Occipital lobe (tissue), 3 donors: ENCODE measurements at places on chromosomes 4 and X.

DNA sequence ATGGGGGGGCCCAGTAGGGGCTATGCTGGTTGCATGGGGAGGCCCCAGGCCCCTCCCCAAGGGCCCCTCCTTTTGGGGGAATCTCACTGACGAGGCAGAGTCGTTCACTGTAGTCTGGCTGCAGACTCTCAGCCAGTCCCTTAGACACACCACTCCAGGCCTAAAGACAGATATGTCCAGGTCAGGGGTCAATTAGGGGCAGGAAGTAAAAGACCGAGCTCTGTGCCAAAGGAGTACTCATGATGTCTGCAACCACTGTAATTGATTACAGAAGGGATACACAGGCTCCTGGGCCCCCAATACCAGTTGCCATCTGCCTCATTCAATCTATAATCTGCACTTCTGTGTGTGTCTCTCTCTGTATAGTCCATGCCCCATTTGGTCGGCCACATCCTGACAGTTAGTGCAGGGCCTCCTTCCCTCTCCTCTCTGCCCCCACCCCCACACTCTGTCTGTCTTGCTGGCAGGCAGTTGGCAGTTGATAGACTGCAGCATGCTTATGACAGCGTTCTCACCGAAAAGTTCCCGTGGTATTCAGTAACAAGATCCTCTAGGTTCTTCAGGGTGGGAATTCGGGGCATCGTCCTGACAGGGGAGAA, 1.3 kb upstream of the CXorf65 start:
- no peak for DNase-seq

GRCh38 chr4:7171191-7171900, 21.0 kb upstream of the SORCS2 start:
- DNase-seq, result no peak

DNA sequence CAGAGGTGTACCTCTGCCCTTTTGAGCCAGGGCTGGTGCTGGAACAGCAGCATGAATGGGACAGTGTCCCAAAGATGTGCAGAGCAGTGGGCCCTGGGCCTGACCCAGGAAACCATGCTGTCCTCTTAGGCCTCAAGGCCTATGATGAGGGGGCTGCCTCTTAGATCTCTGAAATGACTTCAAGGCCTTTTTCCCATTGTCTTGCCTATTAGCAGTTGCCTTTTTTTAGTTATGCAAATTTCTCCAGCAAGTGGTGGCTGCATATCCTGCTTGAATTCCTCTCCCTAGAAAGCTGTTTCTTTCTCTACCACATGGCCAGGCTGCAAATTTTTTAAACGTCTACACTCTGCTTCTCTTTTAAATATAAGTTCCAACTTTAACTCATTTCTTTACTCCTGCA, 160.3 kb downstream of the CFAP299 start:
- DNase-seq, result no peak

- DNase-seq, result no peak
These were observed 279.1 kb downstream of the ANK2 start for GRCh38 chr4:113328514-113328913.

DNA sequence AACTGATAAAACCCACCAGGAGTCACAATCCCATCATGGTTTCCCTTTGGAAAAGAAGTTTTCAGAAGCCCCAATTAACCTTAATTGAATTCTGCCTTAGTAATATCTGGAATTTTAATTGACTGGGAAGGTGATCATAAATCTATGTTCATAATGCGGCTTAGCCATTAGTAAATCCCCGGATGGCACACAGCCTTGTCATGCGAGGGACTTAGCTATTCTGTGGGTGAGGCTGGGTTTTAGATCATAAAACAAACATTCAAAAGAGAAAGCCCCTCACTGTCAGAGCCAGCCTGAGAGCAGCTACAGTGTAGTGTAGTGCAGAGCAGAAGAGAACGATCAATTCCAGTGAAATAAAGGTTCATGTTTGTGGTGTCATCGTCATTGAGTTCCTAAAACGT, 124.0 kb upstream of the NOCT start:
- DNase-seq, result no peak

DNA sequence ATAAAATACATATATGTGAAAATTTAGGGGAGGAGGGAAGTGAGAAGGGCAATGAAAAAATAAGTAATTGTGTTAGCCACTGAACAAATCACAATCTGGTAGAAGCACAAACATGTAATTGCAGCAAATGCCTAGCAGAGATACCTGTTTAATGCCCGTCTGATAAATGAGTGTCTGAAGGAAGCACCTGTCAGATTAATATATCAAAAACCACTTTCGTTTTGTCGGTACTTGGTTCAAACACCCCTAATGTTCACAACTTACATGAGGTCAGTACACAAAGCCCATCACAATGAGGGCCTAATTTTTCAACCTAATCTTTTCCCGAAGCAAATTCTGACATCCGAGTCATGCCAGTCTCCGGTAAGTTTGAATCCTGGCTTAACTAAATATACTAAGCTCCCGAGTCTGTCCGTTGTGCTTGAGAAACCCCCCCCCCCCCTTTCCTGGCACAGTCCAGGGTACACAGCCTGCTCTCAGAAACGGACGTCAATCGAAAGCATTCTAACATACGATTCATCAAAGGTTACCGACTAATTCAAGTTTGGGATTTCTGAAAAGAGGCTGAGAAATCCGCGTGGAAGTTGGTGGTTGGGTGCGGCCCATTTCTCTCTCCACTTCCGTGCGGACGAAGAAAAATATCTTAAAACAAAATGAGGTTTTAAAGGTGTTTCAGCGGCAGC, 758 bp downstream of the SDAD1 start:
- DNase-seq, result no peak

DNA sequence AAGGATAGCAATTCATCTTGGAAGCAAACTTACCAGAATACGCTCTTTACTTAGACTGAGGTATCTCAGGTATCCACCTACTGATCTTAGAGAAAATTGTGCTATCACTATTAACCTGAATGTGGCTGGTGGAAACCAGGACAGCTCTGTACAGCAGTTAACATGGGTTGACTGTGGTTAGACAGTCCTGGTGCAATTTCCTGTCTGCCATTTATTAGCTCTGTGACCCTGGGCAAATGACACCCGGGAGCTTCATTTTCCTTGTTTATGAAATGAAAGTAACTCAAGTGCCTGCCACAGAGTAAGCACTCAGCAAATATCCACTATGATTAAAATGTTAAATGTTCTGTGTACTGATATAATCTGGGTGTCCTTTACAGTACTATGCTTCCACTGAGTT, 60.0 kb downstream of the SMC1A start:
- DNase-seq, result no peak

GRCh38 chr4:47612116-47613023, 127.3 kb downstream of the ATP10D start:
- no peak for DNase-seq

DNA sequence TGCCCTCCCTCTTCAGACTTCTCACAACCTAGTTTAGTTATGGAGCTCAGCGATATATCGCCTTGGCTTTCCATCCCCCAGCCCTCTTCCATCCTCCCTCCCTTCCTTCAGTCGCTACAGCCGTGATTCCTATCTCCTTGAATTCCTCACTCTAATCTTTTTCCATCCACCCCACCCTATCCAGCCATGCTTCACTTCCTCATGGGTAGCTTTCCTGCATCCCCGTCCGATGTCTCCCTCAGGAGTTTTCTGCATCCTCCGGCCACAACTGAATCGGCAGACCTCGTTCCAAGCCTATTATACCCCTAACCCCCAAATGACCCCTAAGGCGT, 456 bp downstream of the SNX12 start:
- no peak for DNase-seq

GRCh38 chr4:185722029-185722316, 90.0 kb downstream of the SORBS2 start:
- no peak for DNase-seq

GRCh38 chr4:123787512-123788080, 391.0 kb downstream of the SPRY1 start:
- DNase-seq, result no peak

GRCh38 chr4:122548452-122548851, 72.4 kb downstream of the IL21 start:
- DNase-seq, result no peak

DNA sequence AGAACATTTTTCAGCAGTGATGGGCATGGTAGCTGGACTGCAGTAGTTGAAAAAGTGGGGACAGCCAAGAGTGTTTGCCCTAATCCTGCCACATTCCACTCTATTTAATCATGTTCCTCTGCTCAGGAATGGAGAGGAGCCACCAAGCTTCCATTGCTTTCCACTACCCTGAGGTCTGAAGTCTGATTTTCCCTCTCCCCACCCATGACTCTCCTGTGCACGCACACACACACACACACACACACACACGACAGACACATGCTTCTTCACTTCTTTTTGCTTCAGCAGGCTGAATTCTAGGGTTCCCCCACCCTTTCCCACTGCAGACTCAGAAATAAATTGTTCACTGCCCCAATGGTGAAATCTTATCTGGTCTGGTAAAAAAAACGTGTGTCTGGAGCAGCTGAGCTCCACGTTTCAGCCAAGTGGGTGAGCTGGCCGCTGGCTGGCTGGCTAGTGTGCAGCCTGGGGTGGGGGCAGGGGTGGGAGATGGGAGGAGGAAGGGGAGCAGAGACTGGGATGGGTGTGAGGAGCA, 142.7 kb upstream of the NALF2 start:
- no peak for DNase-seq

DNA sequence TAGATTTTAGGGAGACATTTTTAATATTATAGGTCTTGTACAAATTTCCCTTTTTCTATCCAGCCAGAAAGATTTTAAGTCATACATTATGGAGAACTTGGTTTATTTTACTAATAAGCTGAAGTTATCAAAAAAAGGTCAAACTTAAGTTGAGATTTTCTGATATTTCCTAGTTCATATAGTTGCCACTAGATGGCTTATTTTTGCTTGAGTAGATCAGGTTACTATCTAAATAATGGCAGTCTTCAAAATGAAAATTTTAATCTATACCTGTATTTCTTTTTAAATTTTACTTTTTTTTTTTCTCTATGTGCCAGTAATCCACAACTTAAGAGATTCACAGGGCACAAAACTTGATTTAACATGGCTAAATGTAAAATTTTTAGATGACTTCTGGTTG, 52.3 kb downstream of the USP9X start:
- no peak for DNase-seq

GRCh38 chr4:187128222-187128621, 404.6 kb upstream of the FAT1 start:
- DNase-seq, result no peak

- no peak for DNase-seq
These were observed 357.0 kb upstream of the AADAT start for GRCh38 chr4:170446782-170447181.

GRCh38 chr4:985123-985830, 1.6 kb upstream of the IDUA start:
- DNase-seq, result no peak

- DNase-seq, result peak; percentile 55
These were observed 733 bp downstream of the FRYL start for GRCh38 chr4:48779095-48779997.

GRCh38 chr4:118888666-118889311, at the start of gene SYNPO2:
SYNPO2 (plus strand) TSS chr4:118888854; CDS start chr4:118889037, 183 bp downstream.
- DNase-seq, result peak; percentile 38

DNA sequence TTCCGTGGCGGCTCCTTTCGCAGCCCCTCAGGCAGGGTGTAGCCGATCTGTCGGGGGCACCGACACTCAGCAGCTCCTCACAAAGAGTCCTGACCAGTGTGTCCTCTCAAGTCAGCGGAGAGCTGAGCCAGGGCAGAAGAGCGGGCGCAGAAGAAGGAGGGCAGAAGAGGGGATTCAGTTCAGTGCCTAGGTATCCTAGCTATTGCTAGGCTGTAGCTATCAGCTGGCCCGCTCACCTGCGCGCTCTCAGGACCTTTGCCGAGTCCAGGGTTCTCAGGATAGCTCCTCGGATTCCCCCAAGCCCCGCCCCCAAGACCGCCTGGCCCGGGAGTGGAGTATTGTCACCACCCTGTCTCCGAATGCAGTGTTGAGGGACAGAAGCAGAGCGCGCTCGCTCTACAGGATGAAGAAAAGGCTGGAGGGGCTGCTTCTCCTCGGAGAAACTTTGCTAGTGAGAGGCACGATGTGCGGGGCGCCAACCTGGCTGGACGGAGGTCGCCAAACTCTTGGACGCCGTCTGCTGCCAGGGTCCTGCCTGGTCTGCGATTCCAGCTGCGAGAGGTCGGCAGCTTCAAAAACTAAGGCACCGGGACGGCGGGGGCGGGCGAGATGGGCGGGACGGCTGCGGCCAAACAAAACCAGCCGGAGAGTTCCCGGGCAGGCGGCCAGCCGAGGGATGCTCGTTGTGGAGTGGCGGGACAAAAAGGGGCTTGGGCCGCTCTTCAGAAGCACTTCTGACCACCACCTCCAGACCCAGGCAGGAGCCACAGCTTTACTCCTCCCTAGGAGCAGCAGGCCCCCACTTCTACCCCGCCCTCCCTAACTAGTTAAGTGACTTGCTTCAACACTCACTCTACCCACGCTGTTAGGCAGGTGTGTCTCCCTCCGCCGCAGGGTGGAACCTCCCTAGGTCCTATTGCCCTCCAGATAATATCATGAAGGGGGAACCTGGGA, at the start of gene XKRX:
TSS of gene XKRX (minus strand) at position 258 of the 954 bp plus-strand sequence. CDS start 613 bp downstream, outside the sequence.
- no peak for DNase-seq
